ENCODE measurements at places on chromosomes 12 and 14.

- no peak for DNase-seq
Measured at GRCh38 chr12:120342175-120343038, 14.8 kb upstream of the PLA2G1B start.

GRCh38 chr14:104094056-104094708 lies 8.7 kb downstream of the ASPG start:
- no peak for DNase-seq

DNA sequence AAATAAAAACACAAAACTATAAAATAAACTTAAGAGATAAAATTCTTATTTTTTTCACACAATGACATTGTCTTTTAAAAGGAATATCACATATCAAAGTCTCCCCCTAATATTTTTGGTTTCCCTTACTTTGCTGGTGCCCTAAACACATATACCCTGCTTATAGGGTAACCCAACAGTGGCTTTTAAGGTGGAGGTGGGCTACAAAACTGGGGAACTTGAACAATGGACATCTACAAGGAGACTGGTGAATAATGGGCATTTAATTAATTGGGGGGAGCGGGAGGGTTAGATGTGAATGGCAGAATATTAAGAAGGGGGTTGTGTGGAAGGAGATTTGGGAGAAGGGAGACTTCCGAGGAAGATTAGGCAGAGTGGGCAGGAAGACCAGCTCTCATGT lies 9.6 kb downstream of the B4GALNT1 start:
- no peak for DNase-seq

- DNase-seq: no peak
Measured at GRCh38 chr12:109301643-109302168, 7.4 kb downstream of the FOXN4 start.

- DNase-seq: no peak
Measured at GRCh38 chr14:74975059-74975810, 19.8 kb upstream of the PGF start.

DNA sequence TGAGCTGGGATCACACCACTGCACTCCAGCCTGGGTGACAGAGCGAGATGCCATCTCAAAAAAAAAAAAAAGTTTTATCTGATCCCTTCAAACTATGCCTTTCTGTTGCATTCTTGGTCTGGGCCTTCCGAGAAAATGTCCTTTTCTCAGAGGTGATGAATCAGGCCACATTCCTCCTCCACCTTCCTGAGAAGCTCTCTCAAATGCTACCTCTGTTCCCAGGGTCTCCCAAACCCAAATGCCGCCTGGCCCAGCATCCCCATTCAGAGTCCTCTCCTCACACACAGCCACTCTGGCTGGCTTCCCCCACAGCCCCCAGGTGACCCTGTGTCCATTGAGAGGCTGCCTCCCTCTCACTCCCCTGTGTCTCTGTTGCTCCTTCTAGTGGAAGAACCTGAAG lies 19.7 kb upstream of the TMED10 start:
- DNase-seq: no peak

DNA sequence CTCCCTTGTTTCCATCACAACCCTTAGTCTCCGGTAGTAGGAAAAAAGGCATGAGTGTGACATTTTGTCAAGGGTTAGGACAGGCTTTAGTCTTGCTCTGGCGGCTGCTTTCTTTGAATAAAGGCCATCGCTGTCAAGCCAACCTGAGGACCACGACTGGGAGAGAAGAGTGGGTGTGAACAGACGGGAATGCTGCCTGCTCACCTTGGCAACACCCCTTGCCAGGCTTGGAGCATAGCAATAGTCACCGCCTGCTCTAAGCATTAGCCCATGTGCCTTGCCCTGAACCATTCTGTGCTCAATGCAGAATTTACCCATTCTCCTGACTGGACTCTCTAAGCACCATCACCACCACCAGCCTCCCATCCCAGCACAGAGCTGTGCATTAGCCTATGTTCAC lies 36.2 kb downstream of the SPTB start:
- no peak for DNase-seq

DNA sequence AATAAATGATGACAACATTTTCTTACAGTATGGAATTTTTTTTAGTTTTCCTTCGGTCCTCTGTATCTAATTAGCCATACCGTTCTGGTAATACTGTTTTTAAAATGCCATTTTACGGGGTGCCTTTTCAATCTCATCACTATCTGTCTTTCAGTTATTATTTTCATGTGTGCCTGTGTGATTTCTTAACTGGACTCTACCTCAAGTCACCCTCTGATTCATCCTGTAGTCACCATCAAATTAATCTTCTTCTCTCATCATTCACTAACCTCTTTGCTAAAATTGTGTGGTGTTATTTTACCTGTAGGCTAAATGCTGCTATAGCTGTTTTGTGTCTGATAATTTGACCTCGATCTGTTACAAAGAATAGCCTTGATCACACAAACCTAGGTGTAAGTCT lies 16.0 kb upstream of the CCT2 start:
- DNase-seq: no peak

DNA sequence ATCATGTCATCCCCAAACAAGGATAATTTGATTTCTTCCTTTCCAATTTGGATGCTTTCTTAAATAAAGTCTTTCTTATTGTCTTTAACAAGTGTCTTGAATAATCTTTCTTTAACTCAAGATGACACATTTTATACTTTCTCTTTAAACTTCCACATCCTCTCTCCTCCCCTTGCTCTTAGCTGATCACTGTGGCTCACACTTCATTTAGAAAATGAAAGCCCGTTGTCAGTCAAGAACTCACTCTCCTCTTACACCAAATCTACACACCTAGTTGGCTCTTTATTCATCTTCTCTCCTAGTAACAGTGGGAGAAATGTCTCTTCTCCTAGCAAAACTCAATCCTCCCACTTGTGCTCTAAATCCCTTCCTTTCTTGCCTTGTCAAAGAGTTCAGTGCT lies 10.4 kb upstream of the RMST start:
- DNase-seq: no peak

- no peak for DNase-seq
Measured at GRCh38 chr12:26359576-26359975, 164.2 kb downstream of the SSPN start.

- DNase-seq: no peak
Measured at GRCh38 chr12:92987362-92987761, 58.3 kb upstream of the EEA1 start.

DNA sequence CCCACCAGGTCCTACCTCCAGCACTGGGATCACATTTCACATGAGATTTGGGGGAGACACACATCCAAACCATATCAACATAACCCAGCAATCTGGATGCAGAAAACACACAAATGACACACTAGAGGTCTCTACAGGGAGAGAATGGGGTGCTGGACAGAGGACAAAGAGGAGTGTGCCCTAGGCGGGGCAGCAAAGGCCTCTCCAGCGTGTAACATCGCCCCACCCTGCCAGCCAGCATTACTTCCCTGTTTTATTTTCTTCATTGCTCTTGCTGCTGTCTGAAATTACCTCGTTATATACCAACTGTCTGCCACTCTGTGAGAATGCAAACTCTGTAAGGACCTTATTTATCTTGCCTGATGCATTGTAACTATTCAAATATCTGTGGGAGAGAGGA lies 61.1 kb downstream of the RIMBP2 start:
- DNase-seq: no peak

GRCh38 chr12:130815028-130815741 lies 23.9 kb downstream of the STX2 start:
- no peak for DNase-seq

DNA sequence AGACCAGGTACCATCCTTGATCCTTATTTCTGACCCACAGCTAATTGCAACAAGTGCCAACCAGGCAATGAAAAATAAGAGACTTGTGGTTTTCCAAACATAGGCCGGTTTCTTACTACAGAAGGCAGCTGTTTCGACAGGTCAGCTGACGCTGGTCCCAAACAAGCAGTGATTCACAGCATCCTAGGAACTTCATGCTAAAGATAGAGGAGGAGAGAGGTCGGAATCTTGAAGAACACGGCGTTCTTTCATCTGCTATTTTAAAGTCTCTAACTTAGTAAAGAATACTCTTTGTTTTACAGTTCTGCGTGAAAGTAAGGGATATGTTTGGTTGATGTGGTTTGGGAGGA lies 28.1 kb upstream of the ADGRD1 start:
- no peak for DNase-seq

DNA sequence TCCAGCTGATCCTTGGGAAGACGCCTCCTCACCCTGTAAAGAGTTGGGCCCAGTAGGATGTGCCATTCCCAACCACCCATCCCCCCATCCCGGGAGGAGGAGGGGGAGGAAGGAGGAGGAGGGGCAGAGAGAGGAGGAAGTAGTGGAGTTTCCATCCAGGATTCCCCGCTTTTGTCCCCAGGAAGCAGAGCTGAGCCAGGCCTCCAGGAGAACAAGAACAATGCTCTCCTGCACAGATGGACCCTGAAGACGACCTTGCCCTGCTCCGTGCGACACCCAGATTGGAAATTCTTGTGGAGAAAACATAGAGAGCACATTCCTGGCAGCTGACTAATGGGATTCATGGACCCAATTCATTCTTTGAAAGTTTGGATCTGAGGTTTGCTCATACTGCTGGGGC lies 132.3 kb upstream of the CRY1 start:
- DNase-seq: no peak

DNA sequence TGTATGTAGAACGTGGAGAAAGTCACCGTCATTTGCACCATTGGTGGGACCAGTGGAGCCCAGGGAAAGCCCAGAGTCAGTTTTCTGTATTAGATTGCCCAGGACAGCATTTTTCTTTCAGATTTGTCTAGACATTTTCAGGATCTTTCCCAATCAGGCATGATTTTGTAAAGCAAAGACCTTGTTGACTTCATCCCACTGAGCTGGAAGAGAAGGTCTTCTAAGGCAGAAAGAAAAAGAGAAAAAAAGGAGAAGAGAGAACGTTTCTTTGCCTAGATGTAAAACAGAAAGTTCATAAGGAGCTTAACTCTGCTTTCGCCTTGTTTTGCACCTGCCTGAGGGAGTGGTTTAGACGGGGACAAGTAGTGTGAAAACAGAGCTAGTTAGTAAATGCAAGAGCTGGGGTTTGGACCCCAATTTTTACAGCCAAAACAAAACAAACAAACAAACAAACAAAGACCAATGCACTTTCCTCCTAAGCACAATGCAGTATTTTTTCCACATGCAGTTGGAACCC lies 273.1 kb downstream of the ZFP36L1 start:
- DNase-seq: no peak

DNA sequence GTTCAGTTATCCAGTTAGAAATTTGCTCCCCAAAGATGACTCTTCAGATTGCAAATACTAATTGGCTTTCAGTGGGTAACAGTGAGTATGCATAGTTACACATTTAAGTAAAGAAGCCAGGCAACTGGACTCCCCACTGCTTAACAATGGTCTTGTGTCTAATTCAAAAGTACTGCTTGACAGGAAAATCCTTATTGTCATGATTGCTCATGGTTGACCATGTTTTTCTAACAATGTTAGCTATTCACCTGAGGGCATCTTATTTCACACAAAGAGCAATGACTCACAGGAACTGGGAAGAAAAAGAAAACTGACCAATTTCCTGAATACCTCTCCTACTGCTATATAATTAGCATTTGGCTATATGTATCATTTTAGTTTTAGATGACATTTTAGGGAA lies 33.7 kb upstream of the ALG10B start:
- no peak for DNase-seq

DNA sequence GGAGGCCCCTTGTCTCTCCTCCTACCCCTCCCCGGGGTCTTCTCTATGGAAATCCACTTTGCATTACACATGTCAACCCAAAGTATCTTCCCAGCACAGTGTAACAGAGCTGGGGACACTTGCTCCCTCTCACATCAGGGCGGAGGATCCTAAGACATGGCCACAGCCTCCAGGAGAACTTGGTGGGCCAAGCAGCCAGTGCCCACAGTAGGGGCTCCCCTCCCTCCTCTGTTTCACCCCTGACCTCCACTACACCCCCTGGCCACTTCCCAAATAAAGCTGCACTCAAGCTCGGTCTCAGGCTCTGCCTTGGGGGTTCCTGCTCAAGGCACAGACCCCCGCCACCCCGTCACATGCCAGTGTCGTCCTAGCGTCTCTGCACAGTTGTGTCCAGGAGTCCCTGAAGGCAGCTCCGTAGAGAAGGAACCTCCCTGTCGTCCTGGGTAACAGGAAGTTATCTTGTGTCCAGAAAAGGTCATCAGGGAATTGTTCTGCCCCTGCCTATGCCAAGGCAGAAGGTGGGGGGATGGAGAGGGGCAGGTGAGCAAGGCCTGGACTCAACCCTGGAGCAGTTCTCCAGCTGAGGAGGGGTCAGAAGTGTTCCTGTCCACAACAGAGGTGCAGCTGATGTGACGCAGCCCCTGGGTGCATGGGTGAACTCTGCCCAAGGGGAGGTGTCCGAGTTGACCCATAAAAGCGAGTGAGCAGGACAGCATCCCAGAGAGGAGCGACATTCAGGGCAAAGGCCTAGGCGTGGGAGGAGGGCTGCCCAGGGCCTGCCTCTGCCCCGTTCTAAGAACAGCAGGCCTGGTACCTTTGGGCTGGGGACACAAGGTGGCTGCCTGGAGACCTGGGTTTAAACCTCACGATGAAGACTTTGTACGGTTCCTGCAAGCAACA lies 25.5 kb downstream of the DIO3 start:
- DNase-seq: no peak

GRCh38 chr12:22627371-22627770 lies 2.4 kb downstream of the ETNK1 start:
- no peak for DNase-seq

GRCh38 chr14:59356767-59357166 lies 108.4 kb downstream of the GPR135 start:
- no peak for DNase-seq

- DNase-seq: no peak
Measured at GRCh38 chr14:99754141-99755067, 38.8 kb upstream of the EML1 start.

GRCh38 chr12:25089738-25090137 lies 105.2 kb downstream of the DNAI7 start:
- DNase-seq: no peak

DNA sequence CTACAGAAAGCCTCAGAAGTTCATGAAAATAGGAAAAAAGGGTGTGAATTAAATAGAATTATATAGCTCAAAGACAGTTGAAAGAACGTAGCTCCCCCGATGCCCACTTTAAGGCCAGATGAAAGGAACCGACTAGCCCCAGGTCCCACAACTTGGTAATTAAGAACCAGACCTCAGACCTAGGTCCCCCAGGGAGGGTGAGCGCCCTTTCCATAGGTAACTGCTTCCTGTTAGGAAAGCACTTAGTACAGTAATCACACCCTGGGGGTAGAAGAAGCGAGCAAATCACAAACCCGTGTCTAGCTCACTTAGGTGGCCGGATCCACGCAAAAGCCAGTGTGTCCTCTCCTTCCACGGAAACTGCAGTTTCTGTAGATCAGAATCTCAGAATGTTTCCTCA lies 77.1 kb downstream of the PLXNC1 start:
- DNase-seq: no peak

- no peak for DNase-seq
Measured at GRCh38 chr12:53789570-53789969, 37.8 kb upstream of the CISTR start.
